ENCODE measurements at places on chromosomes 5 and 9.

DNA sequence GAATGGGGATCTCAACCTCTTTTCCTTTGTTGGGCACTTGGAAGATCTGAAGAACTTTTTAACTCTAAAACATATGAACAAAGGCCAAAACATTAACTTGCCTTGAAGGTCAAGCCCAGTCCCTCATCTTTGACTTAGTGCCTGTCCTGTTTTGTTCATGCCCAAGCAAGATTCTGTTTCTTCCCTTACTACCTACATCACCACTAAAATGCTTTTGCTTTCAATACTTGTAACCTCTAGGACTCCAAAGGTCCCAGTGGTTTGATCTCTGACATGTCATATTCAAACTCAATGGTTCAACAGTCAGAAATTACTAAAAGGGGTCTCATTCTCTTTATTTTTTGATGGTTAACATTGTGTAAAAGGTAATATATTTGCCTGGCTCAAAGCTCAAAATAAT, 24.0 kb downstream of the GLRX start:
- no peak for DNase-seq

GRCh38 chr5:73694089-73694488, 68.1 kb downstream of the ARHGEF28 start:
- DNase-seq, result no peak

- DNase-seq, result no peak
Measured at GRCh38 chr5:173872957-173873305, 15.2 kb upstream of the CPEB4 start.

GRCh38 chr5:135151256-135151655, 117.2 kb upstream of the PITX1 start:
- DNase-seq, result no peak

DNA sequence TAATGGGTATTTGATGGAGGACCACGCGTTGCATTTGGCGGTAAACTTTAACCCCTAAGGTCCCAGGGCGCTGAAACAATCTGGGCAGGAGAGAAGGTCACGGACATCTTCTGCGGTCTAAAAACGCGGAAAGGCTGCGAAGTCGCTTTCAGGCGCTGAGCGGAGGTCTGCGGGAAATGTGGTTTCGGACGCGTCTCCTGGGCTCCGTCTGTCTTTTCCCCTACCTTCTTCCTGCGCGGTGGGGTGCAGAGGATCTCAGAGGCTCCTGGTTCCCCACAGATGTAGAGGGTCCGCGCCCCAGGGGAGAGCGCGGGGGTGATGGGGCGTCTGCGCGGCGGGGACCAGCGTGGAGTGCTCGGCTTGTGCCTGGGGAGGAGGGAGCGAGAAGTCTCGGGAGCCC, 58.4 kb downstream of the ZNF510 start:
- DNase-seq, result no peak

GRCh38 chr9:97179616-97180015, 127.8 kb upstream of the CCDC180 start:
- no peak for DNase-seq

DNA sequence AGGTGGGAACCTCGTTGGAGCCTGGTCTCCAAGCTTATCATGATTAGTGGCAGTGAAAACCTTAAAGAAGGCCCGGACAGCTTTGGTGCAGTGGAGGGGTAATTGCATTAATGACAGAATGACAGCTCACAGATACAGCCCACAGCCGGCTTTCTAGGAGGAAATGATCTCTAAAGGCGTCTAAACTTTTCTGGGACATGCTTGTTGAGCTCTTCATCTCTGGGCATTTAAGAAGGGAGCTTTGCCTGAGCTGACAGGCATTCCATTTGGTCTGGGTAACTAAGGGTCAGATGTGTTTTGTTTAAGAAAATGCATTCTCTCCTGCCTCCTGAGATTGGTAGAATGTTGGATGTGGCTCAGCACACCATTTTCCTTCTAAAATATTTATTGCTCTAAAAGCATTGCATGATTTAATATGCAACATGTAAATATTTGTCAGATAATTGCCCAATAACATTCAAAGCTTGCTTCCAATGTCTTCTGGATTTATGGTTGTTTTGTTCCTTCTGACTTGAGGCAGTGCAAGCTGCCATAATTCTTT, 4.0 kb downstream of the ANKRD33B start:
- no peak for DNase-seq

DNA sequence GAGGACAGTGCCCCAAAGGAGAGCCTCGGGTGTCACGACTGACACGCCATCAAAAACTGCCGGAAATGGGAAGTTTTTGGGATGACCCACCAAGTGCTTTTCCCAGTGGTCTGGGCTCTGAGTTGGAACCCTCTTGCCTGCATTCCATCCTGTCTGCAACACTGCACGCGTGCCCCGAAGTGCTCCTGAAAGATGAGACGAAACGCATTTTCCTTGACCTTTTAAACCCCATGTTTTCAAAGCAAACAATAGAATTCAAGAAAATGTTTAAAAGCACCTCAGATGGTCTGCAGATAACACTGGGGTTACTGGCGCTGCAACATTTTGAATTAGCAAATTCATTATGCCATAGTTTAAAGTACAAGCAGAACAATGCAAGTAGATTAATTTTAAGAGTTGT, 92.9 kb downstream of the ANKRD18A start:
- DNase-seq, result no peak

DNA sequence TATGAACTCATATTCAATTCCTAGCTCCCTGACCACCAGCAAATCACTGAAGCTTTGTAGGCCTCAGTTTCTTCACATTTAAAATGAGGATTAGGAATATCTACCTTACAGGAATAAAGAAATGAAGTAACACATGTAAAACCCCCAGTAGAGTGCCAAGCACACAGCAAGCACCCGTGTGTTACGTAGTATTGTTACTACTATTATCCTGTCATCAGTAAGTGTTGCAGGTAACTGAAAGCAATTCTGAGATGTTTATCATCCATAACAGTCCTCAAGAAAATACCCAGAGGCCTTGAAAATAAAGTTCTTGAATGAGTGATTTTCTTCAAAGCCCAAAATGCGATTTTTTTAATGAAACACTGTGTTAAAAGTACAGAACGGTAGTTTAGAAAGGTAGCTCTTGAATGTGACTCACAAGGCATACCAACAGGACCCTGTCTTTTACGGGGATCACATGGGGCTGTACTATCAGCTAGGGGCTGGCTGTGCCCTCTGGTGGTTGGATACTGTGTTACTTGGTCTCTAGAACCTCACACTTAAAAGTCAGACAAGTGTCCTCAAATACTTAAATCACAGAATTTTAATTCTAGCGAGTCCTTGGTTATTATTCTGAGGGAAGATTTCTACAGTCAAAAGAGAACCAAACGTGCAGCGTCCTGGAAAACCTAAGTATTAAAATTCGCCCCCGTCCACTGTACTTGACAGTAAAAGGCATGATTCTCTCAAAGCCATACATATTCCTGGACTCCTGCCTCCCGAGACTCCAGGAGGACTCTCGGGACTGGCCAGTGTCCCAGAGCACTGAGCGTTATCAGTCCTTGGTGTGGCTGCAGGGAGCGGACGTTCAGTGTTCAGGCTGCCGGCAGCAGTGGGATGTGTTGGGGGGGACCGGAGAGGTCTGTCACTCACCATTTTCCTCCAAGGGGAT, 725 bp downstream of the NDUFB6 start:
- DNase-seq, result peak; percentile 73

DNA sequence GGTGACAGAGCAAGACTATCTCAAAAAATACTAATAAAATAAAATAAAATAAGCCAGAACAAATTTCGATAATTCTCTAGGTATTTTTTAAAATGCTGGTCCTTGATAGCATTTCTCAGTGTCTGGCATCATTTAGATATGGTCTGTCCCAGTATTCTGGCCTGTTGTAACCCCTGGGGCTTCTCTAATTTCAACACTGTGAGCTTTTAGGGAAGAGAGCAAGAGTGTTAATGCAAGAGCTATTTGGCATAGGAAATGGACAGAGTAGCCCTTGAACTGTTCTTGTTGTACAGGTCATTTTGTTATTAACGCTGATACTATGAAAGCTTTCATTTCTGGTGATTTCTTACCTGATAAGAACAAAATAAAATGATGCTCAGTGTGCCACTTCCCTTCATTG, 112.2 kb upstream of the ZNF608 start:
- DNase-seq, result no peak

DNA sequence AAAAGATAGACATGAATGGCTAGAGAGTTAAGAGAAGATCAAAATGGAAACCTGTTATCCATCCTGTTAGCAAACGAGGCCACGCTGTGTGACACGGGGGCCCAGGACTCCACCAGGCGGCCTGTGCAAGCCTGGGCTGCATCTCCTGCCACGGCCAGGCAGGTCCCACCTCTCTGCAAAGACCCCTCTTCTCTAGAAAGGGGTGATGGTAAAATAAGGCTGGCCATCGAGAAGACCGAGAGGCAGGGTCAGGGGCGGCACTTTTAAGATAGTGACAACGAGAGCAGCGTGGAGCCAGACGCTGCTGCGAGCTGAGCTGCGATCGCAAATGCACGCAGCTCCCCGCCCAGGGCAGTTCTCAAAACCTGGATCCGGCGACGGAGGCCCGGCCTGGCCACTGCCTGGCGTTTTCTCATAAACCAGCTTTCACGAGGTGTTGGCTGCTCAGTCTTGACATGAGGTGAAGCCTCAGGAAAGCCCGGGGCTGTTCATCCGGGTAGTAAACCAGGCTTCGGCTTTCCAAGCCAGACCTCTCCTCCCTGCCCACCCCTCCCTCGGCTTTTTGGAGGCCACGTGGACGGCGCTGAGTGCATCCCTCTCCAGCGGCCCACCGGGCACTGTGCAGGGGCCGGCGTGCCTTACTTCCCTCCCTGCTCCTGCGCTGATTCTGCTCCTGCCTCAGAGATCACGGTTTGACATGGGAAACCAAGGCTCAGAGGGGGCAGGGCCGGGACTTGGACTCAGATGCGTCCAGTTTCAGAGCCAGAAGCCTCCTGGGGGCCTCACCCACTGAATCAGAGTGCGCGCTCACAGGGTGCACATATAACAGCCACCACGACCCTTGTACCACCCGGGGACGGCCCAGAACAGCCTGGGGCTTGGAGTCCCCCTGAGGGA, 151.6 kb upstream of the PHYKPL start:
- no peak for DNase-seq

Data from T-helper 1 cell (primary cell).